Psoas muscle (tissue), 8 donors: ENCODE measurements at places on chromosomes 2 and 18.

GRCh38 chr2:107322416-107322815, 436.4 kb upstream of the ST6GAL2 start:
- no peaks in the 10 kb centered on the region for H3K36me3 ChIP-seq
- DNase-seq, result no peak
- H3K27me3 ChIP-seq, result no peaks in the 10 kb centered on the region
- no peak overlapping the region for H3K27ac ChIP-seq
- H3K4me3 ChIP-seq, result no peak overlapping the region

DNA sequence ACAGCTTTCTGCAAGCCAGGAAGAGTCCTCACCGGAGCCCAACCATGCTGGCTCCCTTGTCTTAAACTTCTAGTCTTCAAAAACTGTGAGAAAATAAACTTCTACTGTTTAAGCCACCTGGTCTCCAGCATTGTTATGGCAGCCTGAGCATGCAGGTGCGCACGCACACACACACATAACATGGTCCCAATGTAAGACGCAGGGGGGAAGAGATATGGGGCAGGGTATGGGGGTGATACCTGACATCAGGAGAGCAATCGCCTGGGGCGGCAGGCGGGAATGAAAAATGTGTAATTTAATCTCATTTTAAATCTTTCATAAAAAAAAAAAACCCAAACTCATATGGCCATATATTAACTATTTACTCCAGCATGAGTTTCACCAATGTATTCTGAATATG, 18.0 kb downstream of the HJURP start:
- no peaks in the 10 kb centered on the region for H3K27me3 ChIP-seq
- no peaks in the 10 kb centered on the region for H3K4me1 ChIP-seq
- no peak overlapping the region for H3K27ac ChIP-seq
- H3K4me3 ChIP-seq, result no peak overlapping the region
- DNase-seq, result no peak

DNA sequence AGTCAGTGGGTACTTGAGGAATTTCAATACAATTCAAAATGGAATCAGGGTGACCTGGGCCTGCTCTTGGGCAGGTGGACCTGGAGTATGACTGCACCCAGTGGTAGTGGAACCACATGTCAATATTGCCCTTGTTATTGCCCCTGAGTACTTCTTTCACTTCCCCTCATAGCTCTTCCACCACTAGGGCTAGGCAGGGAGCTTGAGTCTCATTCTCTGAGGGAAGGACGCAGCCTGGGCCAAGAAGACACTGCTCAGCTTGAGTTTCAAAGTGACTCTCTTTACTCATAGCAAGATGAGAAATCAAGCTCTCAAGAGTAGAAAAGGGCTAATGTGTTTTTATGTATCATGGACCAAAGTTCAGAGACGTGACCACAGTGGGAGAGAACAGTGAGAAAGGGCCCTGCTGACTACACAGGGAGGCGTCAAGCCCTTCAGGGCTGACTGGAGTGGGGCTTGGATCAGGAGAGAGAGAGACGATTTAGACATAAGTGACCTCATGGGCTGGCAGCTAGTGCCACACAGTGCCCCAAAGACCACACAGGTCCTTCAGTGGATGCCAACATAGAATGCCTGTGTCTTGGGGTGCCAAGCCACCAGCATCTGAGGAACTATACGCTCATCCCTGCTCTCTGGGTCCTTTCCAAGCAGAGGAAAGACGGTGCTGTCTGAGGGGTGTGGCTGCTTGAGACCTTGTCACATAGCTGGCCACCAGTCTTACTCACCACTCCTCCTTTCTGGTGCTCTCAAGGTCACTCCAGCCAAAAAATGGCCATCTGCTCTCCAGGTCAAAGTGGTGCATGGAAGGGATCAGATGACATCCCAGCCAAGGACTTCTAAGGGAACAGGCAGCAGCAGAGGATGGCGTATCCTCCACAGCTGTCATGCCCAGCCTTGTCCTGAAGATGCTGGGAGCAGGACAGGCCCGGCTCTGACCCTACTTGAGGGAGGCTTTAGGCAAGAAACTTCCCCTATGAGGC, 13.0 kb downstream of the PTMA start:
- no peak for DNase-seq
- H3K36me3 ChIP-seq, result no peaks in the 10 kb centered on the region
- H3K4me1 ChIP-seq, result peaks cover 12% of the 10 kb centered on the region
- no peak overlapping the region for H3K27ac ChIP-seq
- H3K4me3 ChIP-seq, result no peak overlapping the region
- H3K27me3 ChIP-seq, result no peaks in the 10 kb centered on the region

DNA sequence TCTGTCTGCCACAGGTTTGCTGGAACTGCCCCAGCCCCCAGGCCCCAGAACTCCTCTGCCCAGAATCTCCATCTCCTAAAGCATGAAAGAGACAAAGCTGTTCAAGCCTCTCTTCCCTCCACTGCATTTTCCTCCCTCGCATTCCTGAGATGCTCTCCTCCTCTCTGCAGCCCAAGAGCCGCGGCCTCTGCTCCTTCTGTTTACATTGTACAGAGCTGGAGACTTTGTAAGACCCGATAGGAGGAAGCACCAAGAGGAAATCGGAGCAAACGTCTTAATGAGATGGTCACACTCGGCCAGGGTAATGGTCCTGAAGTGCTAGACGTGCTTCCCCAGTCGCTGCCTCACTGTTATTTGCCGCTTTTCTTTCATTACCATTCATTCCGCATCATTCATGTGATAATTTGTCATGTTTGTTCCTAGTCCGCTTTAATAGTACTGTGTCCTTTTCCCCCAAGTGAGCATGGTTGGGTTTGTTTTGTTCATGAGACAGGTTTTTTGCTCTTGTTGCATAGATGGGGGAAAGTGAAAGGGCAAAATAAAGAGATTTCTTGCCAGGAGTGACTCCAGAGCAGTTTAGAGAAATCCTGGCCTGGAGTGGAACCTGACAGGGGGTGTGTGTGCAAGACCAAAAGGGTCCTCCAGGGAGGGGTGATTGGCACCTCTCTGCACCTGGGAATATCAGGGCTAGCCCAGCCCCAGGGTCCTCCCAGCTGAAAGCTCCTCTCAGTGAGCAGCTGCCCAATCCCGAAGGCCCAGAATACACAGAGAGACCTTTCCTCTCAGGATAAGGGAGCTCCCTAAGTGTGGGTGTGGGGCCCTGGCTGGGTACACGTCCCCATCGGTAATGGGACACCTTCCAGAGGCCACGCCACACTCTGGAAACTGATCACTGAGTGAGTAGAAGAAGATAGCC, 44.9 kb upstream of the ID2 start:
- no peak overlapping the region for H3K27ac ChIP-seq
- peaks cover 3% of the 10 kb centered on the region for H3K27me3 ChIP-seq
- H3K4me1 ChIP-seq, result no peaks in the 10 kb centered on the region
- no peaks in the 10 kb centered on the region for H3K36me3 ChIP-seq

- no peaks in the 10 kb centered on the region for H3K4me1 ChIP-seq
- H3K4me3 ChIP-seq, result no peak overlapping the region
- H3K36me3 ChIP-seq, result no peaks in the 10 kb centered on the region
- no peak for DNase-seq
These were observed 115.7 kb downstream of the NCKAP5 start for GRCh38 chr2:133452583-133452982.

GRCh38 chr2:145090841-145091761, 571.2 kb upstream of the ZEB2 start:
- H3K27ac ChIP-seq, result no peak overlapping the region
- no peaks in the 10 kb centered on the region for H3K4me1 ChIP-seq
- no peak for DNase-seq
- no peaks in the 10 kb centered on the region for H3K36me3 ChIP-seq
- H3K4me3 ChIP-seq, result no peak overlapping the region
